ENCODE measurements at places on chromosomes 13 and 19.

DNA sequence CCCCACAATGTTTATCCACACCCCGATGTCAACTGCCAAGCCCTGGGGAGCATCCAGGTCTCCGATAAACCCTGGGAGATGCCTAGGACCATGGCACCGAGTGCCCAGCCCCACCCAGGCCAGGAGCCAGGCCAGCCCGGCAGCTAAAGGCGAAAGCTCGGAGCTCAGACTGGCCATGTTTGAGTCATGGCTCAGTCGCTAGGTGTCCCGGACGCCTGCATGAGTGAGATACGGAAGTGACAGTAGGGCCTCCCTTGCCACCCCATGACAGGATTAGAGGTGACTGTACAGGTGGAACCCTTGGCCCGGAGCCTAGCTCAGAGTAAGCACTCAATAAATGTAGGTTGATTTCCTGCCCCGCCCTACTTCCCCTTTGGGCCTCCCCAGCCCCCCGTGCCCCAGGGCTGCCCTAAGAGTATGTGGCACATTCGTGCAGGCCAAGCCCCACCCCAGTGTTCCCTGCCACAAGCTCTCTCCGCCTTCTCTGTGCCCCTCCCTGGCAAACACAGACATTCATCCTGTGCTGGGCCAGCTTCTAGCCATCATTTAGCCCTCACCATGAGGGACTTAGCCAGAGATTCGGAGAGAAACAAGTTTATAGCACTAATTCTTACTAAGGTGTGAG lies 5.8 kb upstream of the TPM4 start:
- DNase-seq = no peak

DNA sequence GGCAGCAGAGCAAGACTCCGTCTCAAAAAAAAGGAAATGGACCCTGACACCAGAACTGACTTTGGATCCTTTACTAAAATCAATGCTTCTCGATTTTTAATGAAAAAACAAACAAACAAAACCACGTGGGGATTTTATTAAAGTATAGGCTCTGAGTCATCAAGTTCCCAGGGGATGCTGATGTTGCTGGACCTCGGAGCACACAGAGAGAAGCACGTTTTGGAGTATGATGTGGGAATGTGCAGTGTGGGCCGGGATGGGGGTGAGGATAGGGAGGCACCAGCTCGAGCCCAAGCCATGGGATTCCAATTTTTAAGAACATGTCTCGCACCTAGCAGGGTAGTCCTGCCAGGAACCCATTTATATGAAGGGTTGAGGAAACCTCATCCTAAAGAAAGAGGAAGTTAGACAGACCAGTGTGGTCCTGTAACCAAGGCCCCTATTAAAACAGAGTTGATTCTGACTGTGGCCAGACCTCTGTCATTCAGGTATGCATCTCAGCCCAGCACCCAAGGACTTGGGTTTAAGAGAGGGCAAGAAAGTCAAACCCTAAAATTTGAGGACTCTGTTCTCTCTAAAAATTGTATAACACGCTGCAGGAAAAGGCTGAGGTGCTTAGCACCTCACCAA lies 6.4 kb downstream of the FLT1 start:
- DNase-seq = no peak

GRCh38 chr19:46493236-46494145 lies 2.2 kb downstream of the PNMA8B start:
- no peak for DNase-seq

DNA sequence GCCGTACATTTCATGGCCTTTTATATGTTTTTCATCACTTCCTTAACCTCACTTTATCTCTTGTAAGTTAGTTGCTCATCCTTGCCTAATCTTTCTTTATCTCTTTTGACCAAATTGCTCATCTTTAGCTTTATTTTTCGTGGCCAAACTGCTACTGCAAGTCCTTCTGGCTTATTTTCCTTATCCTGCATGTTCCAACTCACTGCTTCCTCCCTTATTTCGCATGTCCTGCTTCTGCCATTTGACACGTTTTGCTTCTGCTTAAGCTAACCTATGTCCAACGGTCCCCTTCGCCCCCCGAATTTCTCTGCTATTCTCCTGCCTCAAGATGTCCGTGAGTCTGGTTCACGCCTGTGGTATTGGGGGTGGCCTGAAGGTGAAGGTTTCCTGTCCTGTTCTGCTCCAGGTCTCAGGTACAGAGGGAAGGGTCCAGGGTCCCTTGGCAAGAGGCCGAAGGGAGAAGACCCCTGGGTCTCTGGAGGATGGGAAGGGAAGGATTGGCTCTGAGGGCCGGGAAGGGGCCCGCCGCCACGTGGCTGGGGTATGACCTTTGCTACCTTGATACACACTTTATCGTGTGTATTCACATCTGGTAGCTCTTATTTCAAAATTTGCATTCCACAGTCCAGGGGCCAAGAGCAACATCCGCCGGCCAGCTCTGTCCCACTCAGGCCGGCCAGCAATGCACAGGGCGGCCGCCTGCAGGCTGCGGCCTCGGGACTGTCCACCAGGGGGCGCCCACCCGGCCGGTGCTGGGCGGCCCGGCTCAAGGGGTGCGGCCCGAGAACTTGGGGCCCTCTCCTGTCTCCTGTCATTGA lies 2.9 kb upstream of the C19orf85 start:
- DNase-seq = peak; percentile 48

DNA sequence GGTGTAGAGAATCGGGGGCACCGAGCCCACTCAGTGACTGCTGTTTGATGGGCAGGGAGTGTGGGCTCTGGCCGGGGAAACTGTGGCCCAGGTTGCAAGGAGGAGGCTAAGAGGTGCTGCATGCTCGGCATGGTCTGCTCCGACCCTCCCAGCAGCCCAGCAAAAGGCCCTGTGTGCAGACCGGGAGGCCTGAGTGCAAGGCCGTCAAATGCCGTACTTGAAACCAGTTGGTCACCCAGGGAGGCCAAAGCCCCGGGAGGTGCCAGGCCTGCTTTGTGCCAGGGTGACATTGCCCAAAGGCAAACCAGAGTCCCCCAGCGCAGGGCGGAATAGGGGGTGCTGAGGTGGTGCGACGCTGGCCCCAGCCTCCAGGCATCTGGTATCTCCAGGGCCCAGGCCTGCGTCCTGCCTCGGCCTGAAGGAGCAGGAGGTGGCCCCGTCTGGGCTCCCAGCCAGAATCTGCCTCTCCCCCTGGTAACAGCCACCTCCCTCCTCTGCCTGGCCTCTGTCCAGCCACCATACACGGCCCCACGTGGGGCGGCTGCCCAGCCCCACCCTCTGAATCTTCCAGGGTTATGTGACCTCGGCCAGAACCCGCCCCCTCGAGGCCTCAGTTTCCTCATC lies 4.0 kb downstream of the PIK3R2 start:
- no peak for DNase-seq

DNA sequence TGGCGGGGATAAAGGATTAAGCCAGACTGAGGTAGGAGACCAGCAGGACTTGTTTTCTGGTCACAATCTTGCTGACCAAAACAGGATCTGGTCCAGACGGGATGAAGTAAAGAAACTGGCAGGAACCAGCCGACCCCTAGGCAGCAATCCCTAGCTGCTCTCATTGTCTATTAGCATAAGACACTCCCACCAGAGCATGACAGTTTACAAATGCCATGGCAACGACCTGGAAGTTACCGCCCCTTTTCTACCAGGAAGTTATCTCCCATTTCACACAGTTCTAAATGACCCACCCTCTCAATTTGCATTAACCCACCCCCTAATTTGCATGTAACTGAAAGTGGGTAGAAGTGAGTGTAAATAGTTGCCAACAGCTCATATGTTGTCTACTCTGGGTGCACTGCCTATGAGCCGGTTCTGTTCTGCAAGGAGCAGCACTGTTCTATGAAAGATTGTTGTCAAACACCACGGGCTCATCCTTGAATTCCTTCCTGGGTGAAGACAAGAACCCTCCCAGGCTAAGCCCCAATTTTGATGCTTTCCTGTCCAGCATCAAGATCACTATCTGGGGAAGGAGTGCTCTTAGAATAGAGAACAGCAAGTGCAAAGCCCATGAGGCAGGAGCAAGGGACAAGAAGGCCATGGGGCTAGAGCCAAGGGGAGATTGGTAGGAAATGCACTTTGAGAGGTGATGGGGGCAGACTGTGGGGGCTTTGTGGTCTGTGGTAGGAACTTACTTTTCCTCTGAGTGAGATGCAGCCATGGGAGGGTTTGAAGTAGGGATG lies 13.9 kb upstream of the FBXO27 start:
- DNase-seq = no peak

GRCh38 chr19:37987356-37988332 lies 80.6 kb downstream of the SIPA1L3 start:
- DNase-seq = no peak

DNA sequence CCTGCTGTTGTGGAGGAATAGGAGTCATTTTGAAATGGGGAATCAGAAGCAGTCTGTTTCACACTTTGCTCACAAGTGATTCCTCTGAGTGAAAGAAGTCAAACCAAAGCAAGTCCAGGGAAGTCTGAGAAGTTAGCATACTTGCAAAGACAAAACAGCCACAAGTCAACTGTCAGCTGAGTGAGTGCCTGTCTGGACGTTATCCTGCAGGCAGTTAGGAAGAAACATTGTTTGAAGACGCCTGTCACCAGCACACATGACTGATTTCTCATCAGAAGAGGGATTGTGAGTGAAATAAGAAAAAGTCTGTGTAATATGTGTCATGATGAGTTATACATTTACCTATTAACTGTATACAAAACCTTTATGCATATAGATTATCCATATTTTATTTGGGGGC lies 153.5 kb downstream of the KCNRG start:
- DNase-seq = no peak

DNA sequence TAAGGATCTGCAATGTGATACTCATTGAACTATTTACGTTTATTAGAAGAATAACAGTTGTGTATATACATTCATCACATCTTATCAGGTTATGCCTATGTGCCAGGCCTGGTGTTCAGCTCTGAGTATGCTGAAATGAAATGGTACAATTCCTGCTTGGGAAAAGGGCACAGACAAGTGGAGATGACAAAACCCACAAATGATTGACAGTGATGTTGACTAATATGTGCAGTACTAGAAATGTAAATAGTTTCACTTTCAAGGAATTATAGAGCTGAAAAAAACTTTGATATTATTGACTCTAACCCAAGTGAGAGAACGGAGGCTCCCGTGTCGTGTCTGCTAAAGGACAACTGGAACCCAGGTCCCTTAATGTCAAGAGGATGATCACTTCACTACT lies 386.8 kb upstream of the DACH1 start:
- DNase-seq = no peak

DNA sequence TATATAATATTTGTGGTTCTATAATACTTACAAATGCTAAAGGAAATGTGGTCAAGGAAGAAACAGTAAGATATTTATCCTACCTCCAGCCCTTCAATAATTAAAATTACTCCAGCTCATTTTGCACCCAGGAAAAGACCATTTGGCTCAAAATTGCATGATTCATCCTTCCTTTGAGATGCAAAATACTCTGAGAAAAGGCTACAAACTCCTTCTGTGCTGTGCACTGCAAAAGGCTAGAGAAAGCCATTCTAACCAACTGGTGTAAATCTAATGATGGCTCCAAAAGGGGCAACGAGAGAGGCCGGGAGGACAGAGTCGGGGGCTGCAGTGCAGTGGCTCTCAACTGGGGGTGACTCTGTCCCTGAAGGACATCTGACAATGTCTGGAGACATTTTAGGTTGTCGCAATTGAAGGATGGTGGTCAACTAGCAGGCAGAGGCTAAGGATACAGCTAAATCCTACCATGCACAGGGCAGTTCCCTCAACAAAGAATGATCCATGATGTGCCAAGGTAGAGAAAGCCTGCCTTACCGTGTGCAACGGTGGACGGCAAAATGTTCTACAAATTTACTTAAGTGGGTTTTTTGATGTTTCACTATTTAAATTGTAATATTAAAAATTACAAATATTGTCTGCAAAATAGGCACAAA lies 32.6 kb downstream of the SLC7A1 start:
- no peak for DNase-seq

DNA sequence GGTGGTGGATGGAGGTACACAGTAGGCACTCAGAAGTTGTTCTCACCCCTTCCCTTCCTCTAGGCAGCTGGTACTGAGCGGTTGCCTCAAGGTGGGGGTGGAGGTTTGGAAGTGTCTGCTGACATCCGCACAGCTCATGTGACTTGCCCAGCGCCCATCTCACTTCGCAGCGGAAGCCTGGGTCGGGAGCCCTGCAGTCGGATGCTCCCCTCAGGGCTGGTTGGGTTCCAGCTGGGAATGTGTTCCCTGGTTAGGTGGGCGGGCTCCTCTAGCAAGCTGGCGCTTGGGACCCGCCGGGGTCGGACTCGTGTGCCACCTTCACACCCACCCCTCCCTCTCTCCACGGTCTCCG lies 10.2 kb downstream of the PPP1R37 start:
- peak; percentile 34 for DNase-seq

- no peak for DNase-seq
Measured at GRCh38 chr19:58561373-58562121, 3.1 kb upstream of the UBE2M start.

GRCh38 chr19:5205381-5205780 lies 135.2 kb downstream of the PTPRS start:
- no peak for DNase-seq

DNA sequence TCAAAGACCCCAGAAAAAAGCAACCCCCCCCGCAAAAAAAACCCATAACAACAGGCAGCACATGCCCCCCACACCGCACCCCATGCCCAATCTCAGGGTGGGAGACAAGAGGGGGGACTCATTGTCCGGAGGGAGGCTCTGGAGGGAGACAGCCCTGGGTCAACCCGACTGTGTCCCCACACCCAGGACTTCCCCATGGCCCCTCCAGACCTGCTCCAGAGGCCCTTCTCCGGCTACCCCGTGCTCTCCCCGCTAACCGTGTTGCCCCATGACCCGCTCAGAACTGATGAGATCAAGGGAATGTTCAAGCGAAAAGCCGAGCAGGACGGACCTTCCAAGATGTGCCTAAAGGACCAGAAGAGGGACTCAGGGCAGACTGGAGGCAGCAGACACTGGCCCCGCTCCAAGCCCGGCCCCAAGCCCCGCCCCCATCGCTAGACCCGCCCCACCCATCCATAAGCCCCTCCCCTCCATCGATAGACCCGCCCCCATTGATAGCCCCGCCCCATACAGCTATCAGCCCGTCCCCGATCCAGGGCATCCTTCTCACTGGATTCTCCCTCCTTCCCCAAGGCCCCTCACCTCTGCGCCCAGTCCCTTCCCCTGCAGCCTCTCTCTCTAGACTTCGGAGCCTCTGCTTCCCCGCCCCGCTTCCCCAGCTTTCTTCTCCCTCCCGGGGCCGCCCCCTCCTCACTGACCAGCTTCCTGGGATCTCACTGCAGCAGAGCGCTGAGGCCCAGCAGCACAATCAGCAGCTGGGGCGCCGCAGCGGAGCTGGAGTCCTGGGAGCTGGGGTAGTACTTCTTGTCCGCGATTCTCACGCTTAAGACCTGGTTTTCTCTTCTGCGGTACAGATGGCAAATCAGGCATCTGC lies 2.2 kb downstream of the BST2 start:
- DNase-seq = peak; percentile 20

- DNase-seq = no peak
Measured at GRCh38 chr13:113022391-113022744, 53.4 kb downstream of the MCF2L start.
